ENCODE measurements at places on chromosomes 5 and 9.

DNA sequence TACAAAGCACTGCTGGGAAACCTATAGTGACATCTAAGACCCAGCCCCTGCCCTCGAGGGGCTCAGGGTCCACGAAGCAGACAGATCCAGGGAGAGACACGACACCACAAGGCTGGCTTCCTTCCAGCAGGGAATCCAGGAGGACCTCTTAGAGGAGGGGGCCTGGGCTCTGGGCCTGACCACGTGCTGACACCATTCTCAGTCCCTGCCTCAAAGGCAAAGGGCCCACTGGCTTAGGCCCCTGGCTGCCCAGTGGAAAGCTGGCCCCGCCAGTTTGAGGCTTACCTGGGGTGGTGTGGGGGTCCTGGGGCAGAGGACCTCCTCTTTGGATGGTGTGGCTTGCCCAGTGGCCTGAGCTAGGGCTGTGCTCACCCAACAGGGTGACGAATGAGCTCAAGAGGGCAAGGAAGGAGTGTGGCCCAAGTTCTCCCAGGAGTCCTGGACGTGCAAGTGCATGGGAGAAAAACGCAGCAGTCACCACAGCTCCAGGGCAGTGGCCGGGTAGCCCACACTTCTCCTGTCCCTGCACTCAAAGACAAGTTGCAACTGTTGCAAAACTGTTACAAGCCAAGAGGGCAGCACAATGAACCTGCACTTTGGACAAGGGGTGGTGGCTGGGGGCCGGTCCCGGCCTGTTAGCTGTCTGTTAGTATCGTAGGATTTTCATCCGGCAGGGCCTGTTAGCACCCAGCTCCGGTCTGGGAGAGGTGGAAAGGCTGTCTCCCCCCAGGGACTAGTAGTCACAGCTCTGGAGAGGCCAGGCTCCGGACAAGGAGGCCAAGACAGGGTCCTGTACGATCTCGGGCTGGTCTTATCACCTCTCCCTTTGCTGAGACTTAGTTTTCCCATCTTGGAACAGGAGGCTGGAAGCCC is 1.5 kb upstream of the SARDH start:
- no peak for DNase-seq

GRCh38 chr9:16060436-16061129 is 507.7 kb downstream of the CCDC171 start:
- DNase-seq, result no peak

GRCh38 chr5:180127682-180128670 is 56.4 kb upstream of the RNF130 start:
- DNase-seq, result no peak

- no peak for DNase-seq
Measured at GRCh38 chr9:133153227-133154096, 10.3 kb downstream of the GBGT1 start.

GRCh38 chr5:19125956-19126713 is 861.9 kb downstream of the CDH18 start:
- no peak for DNase-seq

GRCh38 chr9:21060919-21061561 is 16.7 kb downstream of the IFNB1 start:
- no peak for DNase-seq

DNA sequence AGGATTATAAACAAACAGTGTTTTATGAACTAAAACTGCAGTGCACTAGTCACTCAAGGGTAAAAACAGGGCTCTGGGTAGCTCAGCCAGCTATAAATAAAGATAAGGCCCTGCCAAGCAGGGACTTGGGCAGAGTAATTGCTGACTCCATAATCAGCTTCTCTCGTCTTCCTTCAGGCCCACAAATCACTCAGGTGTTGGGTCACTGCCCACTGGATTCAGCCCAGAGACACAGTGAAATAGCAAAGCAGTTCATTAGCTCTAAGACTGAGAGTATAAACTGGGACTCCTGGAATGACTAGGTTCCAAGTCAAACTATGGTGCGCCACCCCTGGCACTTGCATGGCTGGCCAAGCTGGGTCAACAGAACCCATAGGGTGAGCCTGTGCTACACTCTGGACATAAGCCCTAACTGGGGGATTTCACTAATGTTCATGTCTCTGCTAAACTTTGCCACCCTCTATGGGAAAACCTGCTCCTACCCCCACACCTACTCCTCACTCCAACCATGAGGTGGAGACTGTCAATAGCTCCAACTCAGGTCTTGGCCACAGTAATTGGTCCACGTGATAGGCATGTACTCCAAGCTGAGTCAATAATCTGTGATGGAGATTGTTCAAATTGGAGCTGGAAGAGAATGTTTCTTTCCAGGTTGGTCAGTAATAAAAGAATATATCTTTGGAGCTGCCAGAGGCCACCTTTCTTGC is 158.5 kb downstream of the SLIT3 start:
- DNase-seq, result no peak

DNA sequence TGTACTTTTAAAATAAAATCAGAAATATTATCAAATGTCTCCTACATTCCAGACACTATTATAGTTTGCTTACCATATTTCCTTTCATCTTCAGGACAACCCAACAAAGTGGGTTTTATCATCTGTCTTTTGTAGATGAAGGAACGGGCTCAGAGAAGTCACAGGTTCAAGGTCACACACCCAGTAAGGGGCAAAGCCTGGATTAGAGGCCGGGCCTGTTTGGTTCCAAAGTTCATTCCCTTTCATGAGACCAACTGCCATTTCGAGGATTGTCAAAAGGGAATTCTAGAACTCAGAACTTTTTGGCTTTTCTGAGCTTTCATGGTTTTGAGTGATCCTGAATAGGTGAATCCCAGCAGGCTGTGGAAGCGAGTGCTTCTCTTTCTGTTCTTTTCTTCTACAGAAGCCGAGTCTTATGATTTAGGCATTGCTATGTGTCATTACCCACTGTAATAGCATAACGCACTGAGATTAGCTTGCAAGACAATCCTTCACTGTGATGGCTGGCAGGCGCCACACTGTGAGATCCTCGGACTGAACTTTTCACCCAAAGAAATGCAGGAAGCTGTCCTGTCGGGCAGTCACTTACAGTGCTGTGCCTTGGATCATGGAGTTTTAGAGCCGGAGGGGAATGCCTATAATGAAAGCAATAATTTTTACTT is 43.8 kb upstream of the ANKH start:
- DNase-seq, result no peak

DNA sequence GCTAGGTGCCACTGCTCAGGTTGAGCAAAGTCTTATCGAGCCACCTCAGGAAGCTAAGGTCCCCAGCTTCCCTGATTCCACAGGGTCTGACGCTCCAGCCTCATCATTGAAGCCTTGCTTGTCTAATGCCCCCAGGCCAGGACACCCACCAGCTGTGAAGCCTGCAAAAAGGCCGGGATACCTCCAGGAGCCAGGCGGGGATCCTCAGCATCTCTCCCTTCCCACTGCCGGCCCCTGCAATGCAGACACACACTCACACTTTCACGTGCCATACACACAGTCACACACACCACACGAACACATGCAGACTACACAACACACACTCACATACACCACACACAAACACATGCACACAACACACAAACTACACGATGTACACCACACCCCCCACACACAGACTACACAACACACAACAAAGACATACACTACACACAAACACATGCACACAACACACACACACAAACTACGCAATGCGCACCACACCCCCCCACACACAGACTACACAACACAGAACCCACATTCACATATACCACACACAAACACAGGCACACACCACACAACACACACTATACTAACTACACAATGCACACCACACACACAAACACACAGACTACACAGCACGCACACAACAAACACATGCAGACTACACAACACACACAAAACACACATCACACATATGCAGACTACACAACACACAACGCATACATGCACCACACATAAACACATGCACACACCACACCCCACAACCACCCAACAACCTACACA is 17.8 kb upstream of the S1PR3 start:
- no peak for DNase-seq

DNA sequence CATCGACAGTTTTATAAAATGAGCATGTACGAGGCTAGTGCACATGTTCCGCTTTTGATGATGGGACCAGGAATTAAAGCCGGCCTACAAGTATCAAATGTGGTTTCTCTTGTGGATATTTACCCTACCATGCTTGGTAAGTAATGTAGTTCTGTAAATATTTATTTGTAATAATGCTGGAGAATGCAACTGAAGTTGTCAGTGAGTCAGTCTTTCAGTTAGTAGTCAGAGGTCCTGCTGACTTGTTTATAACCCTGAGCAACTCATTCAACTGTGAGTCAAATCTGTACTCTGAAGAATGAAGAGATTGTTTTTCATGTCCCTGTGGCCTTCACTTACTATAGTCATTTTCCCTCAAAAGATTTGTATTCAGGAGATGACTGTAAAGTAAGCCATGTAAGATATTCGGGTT is 28.4 kb upstream of the GPR150 start:
- DNase-seq, result no peak

DNA sequence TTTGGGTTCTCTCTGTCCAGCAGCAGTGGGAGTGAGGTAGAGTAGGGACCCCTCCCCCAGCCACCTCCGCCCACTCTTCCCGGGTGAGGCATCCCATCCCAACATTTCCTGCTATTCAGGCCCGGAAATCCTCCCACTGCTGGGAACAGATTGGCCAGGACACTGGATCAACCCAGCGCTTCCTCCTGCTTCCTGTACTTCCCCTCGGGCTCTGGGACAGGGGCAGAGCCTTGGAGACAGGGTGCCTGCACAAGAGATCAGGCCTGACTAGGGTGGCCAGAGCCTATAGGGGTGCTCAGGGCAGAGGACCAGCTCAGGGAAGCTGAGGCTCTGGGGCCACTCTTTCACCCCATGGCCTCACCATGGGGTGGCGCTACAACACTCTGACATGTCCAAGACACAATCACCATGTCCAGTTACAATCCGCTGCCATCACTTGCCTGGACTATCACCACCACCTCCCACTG is 14.5 kb downstream of the SH2D3C start:
- DNase-seq, result peak; percentile 40

- no peak for DNase-seq
Measured at GRCh38 chr5:95533761-95534160, 21.0 kb downstream of the SKIC3 start.

DNA sequence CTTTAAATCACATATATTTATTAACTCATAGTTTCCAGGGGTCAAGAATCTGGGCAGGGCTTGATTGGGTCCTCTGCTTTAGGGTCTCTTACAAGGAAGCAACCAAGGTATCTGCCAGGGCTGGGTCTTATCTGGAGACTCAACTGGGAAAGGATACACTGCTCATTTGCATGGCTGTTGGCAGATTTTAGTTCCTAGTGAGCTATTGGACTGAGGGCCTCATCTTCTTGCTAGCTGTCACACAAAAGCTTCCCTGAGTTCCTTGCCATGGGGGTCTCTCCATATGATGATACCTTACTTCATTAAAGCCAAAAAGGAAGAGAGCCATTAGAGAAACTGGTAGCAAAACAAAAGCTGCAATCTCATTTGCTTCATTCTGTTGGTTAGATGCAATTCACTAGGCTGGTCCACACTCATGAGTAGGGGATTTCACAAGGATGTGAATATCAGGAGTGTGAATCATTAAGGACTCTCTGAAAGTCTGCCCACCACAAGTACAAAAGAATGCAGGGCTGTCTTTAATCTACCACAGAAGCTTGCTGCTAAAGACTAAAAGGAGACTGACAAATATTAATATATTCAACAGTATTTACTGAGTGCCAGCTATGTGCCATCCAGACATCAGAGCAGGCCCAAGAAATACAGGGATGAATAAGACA is 42.0 kb upstream of the TIMD4 start:
- no peak for DNase-seq

DNA sequence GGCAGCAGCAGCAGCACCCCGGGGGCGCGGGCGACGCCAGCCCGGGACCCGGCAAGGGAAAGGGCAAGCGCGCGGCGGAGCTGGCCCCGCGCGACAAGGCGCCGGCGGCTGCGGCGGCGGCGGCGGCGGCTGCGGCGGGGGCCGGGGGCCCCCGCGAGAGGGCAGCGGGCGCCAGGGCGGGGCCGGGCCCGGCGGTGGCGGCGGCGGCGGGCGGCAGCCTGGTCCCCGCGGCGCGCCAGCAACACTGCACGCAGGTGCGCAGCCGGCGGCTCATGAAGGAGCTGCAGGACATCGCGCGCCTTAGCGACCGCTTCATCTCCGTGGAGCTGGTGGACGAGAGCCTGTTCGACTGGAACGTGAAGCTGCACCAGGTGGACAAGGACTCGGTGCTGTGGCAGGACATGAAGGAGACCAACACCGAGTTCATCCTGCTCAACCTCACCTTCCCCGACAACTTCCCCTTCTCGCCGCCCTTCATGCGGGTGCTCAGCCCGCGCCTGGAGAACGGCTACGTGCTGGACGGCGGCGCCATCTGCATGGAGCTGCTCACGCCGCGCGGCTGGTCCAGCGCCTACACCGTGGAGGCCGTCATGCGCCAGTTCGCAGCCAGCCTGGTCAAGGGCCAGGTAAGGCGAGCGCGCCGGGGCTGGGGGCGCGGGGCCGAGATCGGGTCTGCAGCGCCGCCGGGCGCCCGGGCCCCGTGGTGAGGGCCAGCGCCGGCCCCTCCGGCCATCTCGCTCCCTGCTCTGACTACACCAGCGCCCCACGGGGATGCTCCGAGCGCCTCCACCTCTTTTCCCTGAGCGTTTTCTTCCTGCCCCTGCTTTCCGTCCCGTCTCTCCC is at the start of gene UBE2QL1:
Gene UBE2QL1, plus strand, starts transcription at position 238 of the 843 bp plus-strand sequence. Its CDS starts 35 bp downstream, at position 273.
- DNase-seq, result no peak

- DNase-seq, result no peak
Measured at GRCh38 chr9:90322296-90322695, 320.3 kb downstream of the DIRAS2 start.

GRCh38 chr9:36263683-36264082 is 5.4 kb upstream of the GNE start:
- DNase-seq, result no peak

- no peak for DNase-seq
Measured at GRCh38 chr5:78523314-78524193, 125.0 kb downstream of the LHFPL2 start.

- DNase-seq, result no peak
Measured at GRCh38 chr5:106258591-106259125, 1412.1 kb downstream of the EFNA5 start.

DNA sequence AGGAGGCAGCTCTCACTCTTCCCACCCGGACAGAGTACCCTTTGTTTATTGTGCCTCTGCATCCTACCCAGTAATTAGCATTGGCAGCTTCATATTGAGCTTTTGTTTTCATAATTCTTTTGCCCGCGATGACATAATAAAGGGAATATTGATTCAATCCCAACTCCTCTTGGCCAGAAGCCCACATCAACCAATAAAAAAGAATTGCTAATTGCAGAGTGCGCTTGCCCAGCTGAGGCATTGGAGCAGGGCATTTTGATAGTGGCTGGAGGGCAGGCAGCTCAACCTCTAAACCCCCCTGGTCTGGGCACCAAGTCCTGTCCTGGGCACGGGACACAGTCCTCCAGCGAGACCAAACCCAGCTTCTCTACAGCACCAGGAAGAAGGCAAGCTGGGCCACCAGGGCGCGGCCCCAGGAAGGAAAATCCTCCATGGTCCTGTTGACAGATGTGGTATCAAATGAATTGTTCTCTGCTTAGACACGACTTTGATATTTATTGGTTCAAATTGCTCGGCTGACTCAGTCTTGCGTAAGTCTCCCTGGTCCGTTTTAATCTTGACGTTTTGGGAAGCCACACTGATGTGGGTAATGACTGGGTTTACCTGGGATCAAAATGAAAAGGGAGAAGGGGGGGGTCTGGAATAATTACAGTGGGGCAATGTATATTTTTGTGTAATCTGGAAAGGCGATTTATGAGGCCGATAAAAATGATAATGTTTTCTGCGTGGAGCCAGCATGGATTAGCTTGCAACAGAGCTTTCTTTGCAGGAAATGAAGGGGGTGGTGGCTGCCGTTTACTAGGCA is 220.7 kb upstream of the MSX2 start:
- DNase-seq, result no peak

Data from hematopoietic multipotent progenitor cell treated with erythropoietin and hydrocortisone succinate and interleukin-3 and kit ligand, for 15 days (in vitro differentiated cells).